Hematopoietic multipotent progenitor cell (in vitro differentiated cells): ENCODE measurements at places on chromosomes 6 and 20. TPM values are rescaled to one million over a fixed set of nuclear protein-coding genes. Genes with fewer than 3 reads are reported as not detected.

DNA sequence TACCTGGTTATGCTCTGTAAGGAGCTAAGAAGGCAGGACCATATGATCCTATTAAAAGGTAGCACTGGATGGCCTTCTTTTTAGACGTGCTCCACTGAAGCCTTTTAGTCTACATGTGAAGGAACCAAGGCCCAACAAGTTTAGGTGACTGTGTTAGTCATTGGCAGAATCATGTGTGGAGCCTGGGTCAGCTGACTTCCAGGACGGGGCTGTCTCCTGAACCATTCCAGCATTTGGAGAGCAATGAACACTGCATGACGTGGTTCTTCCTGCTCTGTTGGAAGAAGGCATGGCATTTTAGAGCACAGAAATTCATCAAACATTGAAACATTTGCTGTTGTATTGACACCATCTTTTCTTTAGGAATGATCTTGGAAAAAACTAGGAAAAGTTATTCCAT lies 87.8 kb upstream of the TIAM2 start:
- no peak for DNase-seq

- DNase-seq = peak; percentile 63
Observed at GRCh38 chr6:104682722-104683643, 176.7 kb downstream of the HACE1 start.

- no peak for DNase-seq
Observed at GRCh38 chr6:112178846-112179245, 75.5 kb downstream of the LAMA4 start.

- DNase-seq = no peak
Observed at GRCh38 chr6:91098006-91098405, 511.1 kb upstream of the MAP3K7 start.

FOXQ1 gene
- not detected for total RNA-seq

SLC18B1 gene
- total RNA-seq = 1.9 TPM

CCN6 gene
- not detected for total RNA-seq

MYLK2 gene
- under 0.01 TPM for total RNA-seq
